ENCODE measurements at places on chromosomes 12 and 14.

GRCh38 chr12:127416796-127417195, 850.2 kb upstream of the TMEM132C start:
- DNase-seq = no peak

DNA sequence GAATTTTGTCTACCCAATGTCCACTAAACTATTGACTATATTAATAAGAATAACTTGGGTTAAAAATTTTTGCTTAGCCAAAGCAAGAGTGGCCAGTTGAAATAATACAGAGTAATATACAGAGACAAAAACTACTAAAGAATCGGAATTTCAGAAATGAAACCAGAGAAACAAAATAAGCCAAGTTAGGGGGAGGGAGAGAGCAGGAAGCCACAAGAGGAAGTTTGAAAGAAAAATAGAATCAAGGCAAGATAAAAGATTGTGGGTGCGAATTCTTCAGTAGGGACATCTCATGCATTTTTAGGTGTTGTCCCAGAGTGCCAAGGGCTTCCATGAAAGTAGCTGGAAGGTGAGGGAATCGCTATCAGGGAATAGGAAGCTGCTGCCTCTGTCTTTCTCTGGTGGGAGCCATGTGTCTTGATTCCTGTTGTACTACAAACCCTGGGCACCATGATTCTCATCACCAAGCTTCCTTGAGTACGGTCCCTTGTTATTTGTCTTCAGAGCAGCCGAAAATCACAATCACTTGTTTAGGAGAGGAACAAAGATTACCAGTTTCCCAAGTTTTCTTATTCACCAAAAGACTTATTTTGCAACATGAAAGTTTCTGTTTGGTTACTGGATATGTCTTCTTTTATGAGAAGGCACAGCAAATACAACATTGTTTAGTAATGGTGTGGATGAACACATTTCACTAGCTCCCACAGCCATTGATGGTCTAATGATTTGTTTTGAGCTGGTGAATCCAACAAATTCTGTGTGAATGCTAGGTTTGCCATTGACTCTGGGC, 16.7 kb downstream of the NEUROD4 start:
- DNase-seq = no peak

GRCh38 chr12:30763053-30763452, 8.3 kb upstream of the CAPRIN2 start:
- no peak for DNase-seq

DNA sequence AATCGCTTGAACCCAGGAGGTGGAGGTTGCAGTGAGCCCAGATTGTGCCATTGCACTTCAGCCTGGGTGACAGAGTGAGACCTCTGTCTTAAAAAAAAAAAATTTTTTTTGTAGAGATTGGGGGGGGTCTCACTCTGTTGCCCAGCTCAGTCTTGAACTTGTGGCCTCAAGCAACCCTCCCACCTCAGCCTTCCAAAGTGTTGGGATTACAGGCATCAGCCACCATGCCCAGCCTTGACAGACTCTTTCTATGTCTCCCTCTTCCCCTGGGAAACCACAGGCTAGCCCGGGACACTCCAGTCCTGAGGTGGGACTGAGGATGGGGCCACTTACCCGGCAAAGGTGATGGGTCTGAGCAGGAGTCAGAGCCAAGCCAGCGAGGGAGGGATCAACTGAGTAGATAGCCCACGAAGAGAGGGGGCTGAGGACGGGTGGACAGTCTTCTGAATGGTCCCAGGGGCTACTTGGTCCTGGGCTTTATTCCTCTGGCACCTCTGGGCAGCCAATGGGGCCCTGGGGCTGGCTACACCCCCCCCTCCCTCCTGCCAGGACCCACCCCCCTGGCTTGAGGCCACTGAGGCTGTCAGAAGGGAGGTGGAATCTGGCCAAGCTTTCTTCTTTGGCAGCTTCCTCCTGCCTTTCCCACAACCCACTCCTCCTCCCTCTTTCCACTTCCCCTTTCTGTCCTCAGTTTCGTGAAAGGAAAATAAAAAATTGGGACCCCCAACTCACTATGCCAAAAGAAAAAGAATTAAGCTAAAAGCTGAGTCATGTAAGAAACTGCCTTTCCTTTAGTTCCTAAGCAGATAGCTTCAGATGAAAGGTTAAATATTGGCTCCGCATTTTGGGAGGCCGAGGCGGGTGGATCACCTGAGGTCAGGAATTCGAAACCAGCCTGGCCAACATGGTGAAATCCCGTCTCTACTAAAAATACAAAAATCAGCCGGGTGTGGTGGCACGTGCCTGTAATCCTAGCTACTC, at the start of gene SDS:
Gene SDS, minus strand, starts transcription at position 453 of the 981 bp plus-strand sequence. CDS start 4,179 bp downstream, outside the sequence.
- no peak for DNase-seq
